A549 treated with Hydrocortisone at 1 μM for 4 hours (cell line): ENCODE measurements at places on chromosomes 2 and 18. TPM values are rescaled to one million over a fixed set of nuclear protein-coding genes. Genes with fewer than 3 reads are reported as not detected.

The PCARE gene
- not detected in 5 replicates for total RNA-seq

The HMSD gene
- total RNA-seq = 0.38 to 4.0 TPM (median 0.59 TPM) in 4 of 5 replicates, not detected in the other

The SERPINB10 gene
- total RNA-seq = not detected in 5 replicates

The PAX3 gene
- total RNA-seq = not detected in 5 replicates

The KLHL41 gene
- 0.13 to 0.31 TPM (median 0.18 TPM) in 5 replicates for total RNA-seq

The MARCHF4 gene
- 23.4 to 28.5 TPM (median 26.3 TPM) in 5 replicates for total RNA-seq

The ABCG5 gene
- not detected in 5 replicates for total RNA-seq

The GIGYF2 gene
- total RNA-seq = 24.9 to 36.9 TPM (median 26.2 TPM) in 5 replicates

The UGT1A5 gene
- 0.08 to 0.13 TPM in 2 of 5 replicates, not detected in the others for total RNA-seq

The CCL20 gene
- 3.4 to 7.8 TPM (median 6.1 TPM) in 5 replicates for total RNA-seq

The TRAPPC12 gene
- 52.6 to 66.9 TPM (median 64.5 TPM) in 5 replicates for total RNA-seq

The ITPRIPL1 gene
- total RNA-seq = not detected in 5 replicates

The SLC66A3 gene
- 32.8 to 41.3 TPM (median 36.3 TPM) in 5 replicates for total RNA-seq

The FBLN7 gene
- total RNA-seq = 0.44 to 0.66 TPM (median 0.56 TPM) in 5 replicates

The ABCA12 gene
- 0.17 to 0.24 TPM (median 0.23 TPM) in 5 replicates for total RNA-seq

The GNAL gene
- 4.7 to 6.8 TPM (median 5.8 TPM) in 5 replicates for total RNA-seq

The PLCD4 gene
- 0.24 to 0.77 TPM (median 0.47 TPM) in 5 replicates for total RNA-seq
